ENCODE measurements at places on chromosomes 7 and 10.
A peak's percentile ranks its signal among the peaks of the same experiment; 100 is the strongest.

DNA sequence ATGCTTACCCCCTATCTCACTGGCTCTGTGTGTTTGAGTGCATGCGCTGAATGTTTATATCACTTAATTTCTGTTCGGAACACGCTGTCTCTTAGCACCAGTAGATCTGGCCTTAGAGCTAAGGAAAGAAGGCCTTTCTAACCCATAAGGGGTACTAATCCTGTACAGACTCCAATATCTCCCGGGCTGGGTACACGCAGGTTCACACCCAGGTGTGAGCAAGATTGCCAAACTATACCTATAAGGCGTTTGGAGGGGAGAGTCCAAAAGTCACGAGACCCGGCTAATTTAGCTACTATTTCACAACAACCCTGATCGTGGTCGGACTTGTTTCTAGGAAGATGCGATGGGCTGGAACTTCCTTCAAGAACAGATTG is 727 bp upstream of the PDSS1 start:
- no peak for DNase-seq

DNA sequence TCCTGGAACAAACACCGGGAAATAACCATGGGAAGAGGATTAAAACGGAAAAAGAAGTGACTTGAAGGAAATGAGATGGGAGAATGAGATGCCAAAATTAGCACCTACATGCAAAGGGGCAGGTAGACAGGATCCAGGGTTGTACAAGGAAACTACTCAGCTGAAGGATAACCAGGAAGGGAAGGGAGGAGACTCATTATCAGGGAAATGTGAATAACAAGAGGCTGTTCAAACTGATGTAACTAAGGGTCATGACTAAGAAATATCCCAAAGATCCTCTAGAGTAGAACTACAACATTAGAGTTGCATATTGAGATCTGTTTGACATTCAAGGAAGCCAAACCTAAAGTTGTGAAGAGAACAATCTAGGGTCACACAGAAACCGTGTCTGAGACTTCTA is 166.2 kb upstream of the SP8 start:
- no peak for DNase-seq

GRCh38 chr7:85600395-85600794 is 413.5 kb upstream of the SEMA3D start:
- peak; percentile 24 for DNase-seq

DNA sequence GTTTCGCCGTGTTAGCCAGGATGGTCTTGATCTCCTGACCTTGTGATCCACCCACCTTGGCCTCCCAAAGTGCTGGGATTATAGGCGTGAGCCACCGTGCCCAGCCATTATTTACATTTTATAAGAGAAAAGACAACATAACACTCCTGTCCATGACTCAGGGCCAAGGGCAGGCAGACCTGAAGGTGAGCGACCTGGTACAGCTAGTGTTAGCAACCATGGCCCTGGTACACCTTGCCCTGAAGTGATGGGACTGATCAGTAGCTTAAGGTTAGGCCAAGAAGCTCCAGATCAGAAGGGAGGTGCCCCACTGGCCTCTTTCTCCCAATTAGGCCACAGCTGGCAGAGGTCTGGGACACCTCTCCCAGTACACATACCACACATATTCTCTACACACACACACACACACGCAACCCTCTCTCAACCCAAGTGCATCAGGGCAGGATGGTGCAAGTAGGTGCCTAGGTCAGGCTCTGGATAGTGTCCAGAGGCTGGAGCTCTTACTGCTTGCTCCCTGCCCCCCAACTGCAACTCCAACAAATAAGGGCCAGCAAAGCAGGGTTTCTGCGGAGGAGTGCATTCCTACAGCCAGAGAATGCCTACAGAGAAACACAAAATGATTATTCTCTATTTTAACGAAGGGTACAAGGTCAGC is 43.8 kb downstream of the DPCD start:
- no peak for DNase-seq

DNA sequence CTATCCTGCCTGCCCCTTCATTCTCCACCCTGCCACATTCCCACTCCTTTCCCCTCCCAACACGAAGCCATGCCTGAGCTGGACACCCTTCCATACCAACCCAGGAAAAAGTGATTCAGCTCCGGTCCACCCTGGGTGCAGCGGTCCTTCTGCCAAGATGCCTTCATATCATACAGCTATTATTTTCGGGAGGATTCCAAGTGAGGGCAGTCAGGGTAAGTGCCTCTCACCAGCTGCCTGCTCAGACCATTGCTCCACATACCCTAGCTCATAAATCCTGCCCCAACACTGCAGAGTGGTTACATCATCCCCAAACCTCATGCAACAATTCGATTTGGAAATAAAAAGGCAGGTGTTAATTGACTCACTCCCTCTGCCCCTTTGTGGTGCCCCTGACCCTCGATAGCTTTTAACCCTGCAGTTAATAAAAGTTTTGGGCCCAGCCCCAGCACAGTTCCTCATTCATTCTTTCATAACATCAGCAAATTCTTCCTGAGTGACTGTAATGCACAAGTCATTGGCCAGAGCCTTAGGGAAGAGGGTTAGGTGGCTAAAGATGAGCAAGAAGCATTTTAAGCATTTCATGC is 42.6 kb downstream of the ZNF503 start:
- DNase-seq: no peak

Data from NCI-H2171 (cell line).